Ovary (tissue), 10 donors: ENCODE measurements at places on chromosomes 11 and 22. TPM values are rescaled to one million over a fixed set of nuclear protein-coding genes. Genes with fewer than 3 reads are reported as not detected.

- no peak for DNase-seq
Measured at GRCh38 chr11:37632748-37633147, 1034.7 kb upstream of the RAG2 start.

GRCh38 chr11:46072172-46072964, 48.9 kb downstream of the PHF21A start:
- DNase-seq: peak; percentile 20

DNA sequence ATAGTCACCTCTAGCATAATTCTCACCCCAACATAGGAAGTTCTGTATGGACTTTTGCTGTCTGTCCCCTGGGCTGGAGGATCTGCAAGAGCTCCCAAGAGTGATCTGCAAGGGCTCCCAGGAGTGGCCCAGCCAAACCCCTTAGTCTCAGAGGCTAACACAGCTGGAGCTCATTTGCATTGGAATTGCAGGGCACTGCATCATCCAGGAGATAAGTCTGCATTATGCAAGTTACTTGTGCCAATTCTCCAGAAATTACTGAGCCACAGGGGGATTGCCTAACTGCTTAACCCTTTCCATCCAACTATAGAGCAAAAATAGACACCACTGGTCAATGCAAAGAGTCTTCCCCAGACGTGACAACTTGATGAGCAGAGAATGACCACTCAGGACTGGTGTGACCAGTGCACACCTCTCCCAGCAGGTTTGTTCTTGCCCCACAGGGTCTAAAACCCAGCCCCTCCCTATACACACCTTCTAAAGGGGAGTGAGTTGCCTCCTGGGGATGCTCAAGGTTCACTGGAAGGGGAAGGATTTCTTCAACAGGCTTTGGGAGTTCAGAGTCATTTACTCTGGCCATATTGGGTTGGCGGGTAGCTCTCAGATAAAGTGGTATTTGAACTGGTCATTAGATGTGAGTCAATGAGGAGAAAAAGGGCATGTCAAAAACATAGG, 38.4 kb downstream of the POU2AF3 start:
- DNase-seq: no peak

Gene CCS
- total RNA-seq: 53.1 TPM
